Fibroblast of skin of back (primary cell): ENCODE measurements at places on chromosomes 11 and 22.

GRCh38 chr11:126345283-126345682 lies 10.2 kb upstream of the ST3GAL4 start:
- no peak for DNase-seq

GRCh38 chr11:132993991-132994502 lies 538.3 kb downstream of the OPCML start:
- no peak for DNase-seq

DNA sequence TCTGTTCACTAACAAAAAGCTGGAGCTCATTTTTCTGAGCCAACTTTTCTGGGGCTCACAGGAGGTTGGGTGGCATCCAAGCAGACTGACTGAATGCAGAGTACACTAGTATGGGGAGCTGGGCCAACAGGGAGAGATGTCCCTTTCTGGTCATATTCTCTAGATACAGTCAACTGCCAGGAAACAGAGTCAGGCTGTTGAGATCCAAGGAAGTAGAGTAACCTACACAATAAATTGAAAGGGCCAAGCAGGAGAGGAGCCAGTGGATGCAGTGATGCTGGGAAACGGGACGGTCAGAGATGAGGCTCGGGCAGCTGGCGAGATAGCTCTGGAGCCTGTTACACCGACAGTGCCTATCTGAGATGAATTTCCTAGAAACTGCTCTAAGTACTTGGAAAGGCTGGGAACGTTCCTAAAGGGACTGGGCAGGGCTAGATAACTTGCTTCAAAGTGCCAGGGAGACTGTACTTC lies 71.1 kb downstream of the LARGE2 start:
- DNase-seq, result peak; percentile 20

DNA sequence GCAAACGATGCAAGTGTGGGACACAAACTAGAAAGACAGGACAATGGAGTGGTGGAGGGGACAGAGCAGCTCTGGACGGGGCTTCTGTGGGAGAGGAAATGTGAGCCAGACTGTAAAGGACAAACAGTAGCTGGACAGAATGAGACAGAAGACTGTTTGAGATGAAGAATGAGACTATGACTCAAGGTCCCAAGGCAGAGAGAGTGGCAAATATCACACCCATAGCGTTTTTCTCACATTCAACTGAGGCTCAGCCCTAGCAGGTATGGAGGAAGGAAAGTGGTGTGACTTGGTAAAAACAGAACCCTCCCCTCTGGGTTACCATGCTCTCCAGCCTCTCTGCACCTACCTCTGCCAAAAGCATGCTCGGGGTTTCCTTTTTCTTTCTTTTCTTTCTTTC lies 96.5 kb downstream of the RPL27A start:
- peak; percentile 43 for DNase-seq

DNA sequence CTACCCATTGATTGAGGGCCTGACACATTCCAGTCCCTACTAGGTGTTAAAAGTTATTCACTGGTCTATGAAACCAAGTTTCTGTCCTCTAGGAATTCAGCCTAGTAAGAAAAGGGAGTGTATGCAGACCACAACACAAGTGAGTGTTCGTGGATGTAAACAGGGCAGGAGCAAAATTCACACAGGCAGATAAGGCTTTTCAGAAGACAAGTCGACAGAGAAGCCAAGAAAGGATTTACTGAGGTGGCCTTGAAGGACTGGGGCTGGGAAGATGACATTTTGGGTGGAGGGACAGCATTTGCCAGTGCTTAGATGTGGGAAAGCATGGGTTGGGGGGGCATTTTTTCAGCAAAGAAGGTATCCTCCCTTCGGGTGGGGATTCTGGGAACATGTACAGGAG lies 76.2 kb downstream of the TSPAN18 start:
- no peak for DNase-seq

GRCh38 chr11:38498721-38499120 lies 1900.7 kb upstream of the RAG2 start:
- no peak for DNase-seq

DNA sequence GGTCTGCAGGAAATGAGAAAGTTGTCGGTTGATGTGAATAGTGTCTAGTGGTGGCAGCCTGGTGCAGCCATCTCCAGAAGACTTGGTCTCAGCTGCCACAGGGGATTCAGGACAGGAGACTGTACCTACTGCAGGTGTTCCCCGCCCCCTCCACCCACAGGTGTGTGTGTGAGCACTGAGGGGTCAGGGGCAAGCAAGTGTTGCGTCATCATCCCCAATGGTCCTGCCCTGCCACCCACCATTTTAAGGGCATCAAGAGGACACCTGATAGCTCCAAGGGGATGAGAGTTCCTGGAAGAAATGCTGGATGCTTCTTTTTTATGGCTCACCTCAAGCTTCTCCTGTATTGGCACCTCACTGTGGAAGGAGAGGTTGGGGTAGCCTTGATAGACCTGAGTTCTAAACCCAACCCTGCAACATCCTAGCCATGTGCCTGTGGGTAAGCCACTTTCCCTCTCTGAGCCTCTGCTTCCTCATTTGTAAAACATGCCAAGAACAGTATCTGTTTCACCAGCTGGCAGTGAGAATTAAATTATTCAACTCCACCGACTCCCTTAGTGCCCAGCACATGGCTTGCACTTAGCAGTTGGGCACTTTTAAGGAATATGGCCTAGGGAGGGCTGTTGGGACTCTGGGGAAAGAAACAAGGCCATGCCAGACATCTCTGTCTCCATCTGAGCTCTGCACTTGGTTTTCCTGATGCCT lies 6.1 kb downstream of the C11orf91 start:
- no peak for DNase-seq

GRCh38 chr11:69166218-69167115 lies 10.7 kb downstream of the SMIM38 start:
- peak; percentile 95 for DNase-seq

- peak; percentile 57 for DNase-seq
Observed at GRCh38 chr11:117807482-117808327, 10.7 kb upstream of the DSCAML1 start.
